ENCODE measurements at places on chromosomes 16 and 17. TPM values are rescaled to one million over a fixed set of nuclear protein-coding genes. Genes with fewer than 3 reads are reported as not detected.

DNA sequence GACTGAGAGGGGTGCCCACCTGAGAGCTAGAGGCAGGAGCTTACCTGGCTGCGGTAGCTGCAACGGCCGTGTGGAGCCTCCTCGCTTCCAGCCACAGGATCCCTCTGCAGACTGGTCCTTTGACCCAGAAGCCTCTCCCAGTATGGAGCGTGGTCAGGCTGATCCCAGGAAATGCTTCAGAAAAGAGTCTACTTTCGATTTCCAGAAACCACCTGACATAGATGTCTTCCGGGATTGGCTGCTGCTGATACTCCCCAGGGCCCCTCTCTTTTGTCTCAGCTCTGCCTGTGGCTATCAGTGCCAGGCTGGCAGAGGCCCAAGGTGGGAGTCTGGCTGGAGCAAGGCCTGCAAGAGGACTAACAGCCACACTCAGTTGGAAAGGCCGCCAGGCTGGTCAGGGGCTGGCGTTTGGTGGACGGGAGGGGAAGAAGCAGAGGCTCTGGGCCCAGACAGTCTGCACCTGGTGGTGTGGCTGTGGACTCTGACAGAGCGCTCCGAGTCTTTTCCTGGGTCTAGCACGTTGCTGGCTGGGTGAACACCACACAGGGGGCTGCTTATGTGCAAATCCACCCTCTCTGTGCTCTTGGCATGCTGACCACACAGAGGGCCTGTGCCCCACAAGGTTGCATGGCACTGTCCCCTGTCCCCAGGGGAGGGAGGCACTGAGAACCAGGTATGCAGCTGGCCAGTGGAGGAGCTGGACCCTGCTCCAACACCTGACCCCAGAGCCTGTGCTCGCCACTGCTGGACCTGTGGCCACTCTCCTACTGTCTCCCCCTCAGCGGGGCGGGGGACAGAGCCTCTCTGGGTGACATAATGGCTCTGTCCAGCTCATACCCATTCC, at the start of gene LGALS3BP:
Gene LGALS3BP (minus strand): TSS at position 144 of the 844 bp plus-strand sequence. CDS start 2,732 bp downstream, outside the sequence.
- DNase-seq: peak; percentile 44

The PIRT gene
- total RNA-seq: not detected

The SOX9 gene
- 2.8 TPM for total RNA-seq

DNA sequence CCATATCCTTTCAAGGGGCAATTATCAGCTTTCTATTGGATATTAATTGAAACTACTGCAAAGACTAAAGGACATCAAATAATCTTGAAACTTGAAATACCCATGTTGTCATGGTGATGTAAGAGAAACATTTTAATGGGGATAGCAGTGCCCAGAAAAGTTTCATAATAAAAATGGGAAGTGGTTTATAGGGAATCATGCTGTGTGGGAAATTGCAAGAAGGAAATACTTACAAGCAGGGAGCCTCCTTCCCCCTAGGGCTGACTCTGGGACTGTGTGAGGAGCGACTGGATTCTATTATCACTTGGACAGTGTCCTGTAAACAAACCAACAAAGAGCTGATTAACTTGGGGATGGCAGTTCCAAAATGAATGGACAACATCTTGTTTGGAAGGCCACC, 1393.1 kb upstream of the GOT2 start:
- DNase-seq: no peak

DNA sequence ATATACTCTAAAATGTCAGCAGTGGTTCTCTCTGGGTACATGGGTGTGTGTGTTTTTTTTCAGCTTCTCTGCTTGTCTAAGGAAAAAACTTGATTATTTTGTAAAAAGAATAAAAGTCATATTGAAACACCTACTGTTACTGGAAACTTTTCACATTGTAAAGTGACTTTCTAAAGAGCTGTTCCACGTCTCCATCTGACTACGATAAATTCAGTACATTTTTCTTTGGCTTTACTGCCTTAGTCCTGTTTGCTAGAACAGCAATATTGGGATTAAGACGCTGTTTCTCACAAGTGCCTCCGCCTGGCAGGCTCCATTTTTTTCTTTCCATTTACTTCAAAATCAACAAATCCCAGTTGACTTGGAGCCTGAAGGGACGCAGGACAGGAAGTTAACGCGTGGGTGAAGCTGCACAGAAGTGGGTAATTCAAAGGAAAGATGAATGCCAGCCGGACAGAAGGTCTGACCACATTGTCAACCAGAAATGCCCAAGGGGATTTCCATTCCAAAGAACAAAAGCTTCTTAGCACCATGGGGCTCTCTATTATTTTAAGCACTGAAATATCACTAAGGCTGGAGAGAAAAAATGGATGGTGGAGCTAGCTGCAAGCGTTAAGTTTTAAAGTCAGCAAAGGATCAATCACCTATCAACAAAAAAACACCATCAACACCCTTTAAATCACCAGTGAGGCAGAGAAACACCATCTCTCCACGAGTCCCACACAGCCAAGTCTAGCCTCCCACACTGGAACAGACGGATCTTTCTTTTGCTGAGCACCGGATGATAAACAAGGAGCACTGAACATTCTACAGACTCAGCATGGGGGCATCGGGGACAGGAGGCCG, 8.4 kb downstream of the GLOD4 start:
- DNase-seq: no peak

The TMC5 gene
- 7.1 TPM for total RNA-seq

GRCh38 chr17:59848778-59849177, 44.0 kb downstream of the TUBD1 start:
- DNase-seq: no peak

The CCDC154 gene
- 0.19 TPM for total RNA-seq

GRCh38 chr17:59165933-59166342, 10.4 kb downstream of the PRR11 start:
- no peak for DNase-seq

- DNase-seq: no peak
Observed at GRCh38 chr16:47387026-47387734, 73.7 kb downstream of the ITFG1 start.

GRCh38 chr16:81864646-81865382, 85.7 kb downstream of the PLCG2 start:
- DNase-seq: no peak

The SEPTIN12 gene
- not detected for total RNA-seq

The SLC38A8 gene
- total RNA-seq: not detected

The RHBDL3 gene
- not detected for total RNA-seq

The ABHD15 gene
- 27.1 TPM for total RNA-seq

GRCh38 chr16:1645914-1646525, 32.1 kb upstream of the JPT2 start:
- no peak for DNase-seq

DNA sequence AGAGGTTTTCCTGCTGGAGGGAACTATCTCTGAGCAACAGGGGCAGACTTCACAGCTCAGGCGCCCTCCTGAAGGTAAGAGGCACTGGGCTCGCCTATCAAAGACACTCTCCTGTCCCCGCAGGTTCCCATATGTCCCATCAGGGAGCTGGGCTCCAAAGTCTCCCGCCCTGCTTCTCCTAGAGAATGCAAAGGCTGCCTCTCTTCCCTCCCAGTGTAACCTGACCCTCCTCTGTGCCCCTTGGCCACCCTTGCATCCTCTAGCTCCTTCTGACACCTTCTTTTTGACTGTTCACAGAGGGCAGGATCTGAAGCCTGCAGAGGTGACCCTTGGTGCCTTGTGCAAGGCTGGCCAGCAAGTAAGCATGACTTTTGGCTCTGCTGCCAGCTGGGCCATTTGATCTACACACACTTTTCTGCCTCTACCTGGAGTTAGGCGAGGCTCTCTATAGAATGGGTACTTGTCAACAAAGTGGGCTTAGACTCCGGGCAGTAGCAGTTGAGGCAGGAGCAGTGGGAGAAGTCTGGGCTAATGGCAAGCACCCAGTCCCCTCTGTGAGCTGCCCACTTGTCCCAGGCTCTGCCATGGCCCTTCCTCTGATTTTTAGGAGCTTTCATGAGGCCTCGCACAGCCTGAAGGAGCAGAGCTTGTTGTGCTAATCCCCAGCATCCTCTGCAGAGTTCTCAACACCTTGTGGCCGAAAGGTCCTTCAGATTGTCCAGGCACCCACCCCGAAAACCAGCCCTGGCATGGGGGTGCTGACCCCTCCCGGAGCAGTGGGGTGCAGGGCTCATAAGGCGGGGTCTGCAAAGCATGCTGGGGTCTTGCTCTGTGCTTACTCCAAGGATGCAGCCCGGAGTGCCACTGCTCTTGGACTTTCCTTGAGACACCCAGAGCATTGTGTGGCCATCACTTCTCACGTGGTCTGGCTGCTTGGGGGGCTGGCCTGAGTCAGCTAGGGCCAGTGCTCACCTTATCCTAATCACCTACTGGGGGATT, 122.9 kb downstream of the METRNL start:
- peak; percentile 21 for DNase-seq

The VMO1 gene
- 13.1 TPM for total RNA-seq

DNA sequence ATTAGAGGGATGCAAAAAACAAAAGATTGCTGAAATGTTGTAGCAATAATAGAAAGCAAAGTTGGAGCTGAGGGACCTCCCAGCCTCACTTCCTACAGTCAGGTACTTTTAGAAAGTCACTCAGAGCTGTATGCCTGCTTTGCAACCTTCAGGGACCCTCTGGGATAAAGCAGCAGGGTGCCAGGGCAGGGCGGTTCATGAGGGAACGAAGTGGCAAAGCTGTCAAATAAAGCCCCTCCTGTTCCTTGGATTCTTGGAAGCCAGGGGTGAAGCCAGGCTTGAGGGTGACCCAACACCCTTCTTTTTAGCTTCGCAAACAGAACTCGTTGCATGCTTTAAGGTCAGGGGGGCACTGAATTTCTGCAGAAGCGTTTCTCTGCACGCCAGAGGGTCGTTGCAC, 767 bp downstream of the ATP2C2 start:
- no peak for DNase-seq

GRCh38 chr16:76278980-76279379, 1.8 kb downstream of the CNTNAP4 start:
- DNase-seq: no peak

- no peak for DNase-seq
Observed at GRCh38 chr17:14205380-14205779, 31.3 kb downstream of the CDRT15 start.

GRCh38 chr17:44304651-44305050, 3.8 kb upstream of the RUNDC3A start:
- DNase-seq: no peak

DNA sequence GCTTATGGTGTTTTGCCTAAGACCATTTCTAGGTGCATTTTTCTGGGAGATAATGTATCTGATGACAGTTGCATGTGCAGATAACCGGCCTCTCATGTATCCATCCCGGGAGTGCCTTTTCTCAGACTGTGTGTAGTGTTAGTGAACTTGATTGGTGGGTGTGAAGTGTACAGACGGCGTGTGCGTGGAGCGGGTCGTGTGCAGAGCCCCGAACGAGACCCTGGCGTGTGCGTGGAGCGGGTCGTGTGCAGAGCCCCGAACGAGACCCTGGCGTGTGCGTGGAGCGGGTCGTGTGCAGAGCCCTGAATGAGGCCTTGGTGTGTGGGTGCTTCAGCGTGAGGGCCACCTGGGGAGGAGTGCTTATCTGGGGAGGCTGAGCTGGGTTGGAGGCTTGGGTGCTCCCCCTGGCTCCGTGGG, 28.9 kb upstream of the ZNF750 start:
- DNase-seq: no peak

The ULK2 gene
- total RNA-seq: 27.6 TPM

DNA sequence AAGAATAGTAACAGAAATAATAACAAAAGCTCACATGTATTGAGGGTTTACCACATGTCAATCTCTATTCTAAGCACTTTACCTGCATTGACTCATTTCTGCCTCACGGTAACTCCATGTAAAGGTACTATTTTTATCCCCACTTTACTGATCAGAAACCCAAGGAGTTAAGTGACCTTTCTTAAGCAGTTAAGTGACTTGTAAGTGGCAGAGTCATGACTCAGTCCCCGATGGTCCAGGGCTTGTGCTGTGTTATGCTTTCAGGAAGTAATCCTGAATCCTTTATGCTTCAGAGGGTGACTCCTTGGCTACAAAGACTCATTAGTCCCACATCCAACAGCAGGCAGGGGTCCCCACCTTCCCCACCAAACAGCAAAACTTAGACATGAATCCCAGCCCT, 66.5 kb downstream of the MRM1 start:
- no peak for DNase-seq

Data from omental fat pad (tissue), 4 donors.